Left kidney (tissue), 8 donors: ENCODE measurements at places on chromosomes 4 and X. TPM values are rescaled to one million over a fixed set of nuclear protein-coding genes. Genes with fewer than 3 reads are reported as not detected.

GRCh38 chr4:54840992-54841768 lies 183.4 kb downstream of the KIT start:
- no peak for DNase-seq

DNA sequence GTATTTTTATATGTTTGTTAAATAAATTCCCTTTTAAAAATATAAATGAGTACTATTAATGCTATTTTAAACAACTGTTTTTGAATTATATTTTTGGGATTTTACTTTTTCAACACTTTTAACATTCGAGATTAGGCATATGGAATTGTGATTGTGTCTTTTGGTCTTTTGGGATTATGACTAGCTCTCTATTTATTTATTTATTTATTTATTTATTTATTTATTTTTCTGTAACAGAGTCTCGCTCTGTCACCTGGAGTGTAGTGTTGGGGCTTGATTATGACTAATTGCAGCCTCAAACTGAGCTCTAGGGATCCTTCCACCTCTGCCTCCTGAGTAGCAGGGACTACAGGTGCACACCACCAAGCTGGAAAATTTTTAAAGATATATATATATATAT lies 1101.6 kb downstream of the FAM133A start:
- no peak for DNase-seq

DNA sequence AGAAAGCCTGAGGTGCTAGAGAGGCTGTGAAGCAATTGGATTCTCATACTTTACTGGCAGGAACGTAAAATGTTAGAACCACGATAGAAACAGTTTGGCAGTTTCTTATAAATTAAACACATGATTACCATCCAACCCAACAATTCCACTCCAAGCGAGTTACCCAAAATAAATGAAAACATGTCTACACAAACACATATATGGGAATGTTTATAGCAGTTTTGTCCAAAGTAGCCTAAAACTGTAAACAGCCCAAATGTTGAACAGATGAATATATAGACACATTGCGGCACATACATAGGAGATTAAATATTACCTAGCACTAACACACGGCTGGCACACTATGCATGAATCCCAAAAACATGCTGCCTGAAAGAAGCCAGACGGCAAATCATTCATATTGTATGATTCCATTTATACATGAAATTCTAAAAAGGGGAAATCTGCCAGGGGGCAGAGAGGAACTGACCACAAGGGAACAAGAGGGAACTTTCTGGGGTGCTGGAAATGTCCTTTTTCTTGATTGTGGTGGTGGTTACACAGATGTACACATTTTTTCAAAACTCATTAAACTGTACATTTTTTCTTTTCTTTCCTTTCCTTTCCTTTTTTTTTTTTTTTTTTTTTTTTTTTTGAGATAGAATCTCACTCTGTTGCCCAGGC lies 50.4 kb upstream of the SLC25A4 start:
- no peak for DNase-seq

DNA sequence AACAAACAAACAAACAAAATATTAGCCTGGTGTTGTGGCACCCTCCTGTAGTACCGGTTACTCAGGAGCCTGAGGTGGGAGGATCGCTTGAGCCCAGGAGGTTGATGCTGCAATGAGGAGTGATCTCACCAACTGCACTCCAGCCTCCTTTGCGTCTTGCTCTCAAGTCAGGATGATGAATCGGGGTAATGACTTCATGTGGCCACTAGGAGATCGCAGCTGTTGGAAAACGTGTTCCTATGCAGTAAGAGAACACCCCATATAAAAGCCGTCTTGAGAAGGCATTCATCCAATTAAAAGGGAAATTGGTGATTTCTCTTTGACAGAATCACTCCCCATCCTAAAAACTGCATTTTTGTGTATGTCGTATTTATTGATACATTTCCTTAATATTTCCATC lies 6.9 kb downstream of the CCNB3 start:
- no peak for DNase-seq

DNA sequence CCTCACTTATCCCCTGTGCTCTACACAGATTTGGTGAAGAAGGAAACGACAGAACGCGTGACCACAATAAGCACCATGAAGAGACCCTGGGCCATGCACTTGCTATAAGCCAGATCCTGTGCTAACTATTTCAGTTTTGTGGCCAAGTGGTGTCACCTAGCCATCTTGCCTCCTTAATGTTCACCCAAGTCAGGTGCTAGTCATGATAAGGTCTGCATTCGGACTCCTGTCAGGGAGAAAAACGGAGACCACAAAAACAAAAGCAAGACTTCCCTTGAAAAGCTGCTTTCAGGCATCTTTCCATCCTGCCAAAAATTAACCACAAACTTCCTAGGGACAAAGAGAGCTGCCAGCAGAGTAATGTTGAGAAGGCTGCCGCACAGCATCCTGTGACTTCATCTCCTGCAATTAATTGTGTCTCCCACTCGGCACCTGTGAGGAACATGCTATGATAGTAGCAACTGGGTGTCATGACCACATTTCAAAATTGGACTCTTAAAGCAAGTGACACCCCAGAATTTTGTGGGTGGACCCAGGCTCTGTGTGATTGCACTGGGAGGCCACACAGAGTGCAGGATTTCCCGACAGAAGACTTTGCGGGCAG lies 8.8 kb upstream of the IDS start:
- no peak for DNase-seq

DNA sequence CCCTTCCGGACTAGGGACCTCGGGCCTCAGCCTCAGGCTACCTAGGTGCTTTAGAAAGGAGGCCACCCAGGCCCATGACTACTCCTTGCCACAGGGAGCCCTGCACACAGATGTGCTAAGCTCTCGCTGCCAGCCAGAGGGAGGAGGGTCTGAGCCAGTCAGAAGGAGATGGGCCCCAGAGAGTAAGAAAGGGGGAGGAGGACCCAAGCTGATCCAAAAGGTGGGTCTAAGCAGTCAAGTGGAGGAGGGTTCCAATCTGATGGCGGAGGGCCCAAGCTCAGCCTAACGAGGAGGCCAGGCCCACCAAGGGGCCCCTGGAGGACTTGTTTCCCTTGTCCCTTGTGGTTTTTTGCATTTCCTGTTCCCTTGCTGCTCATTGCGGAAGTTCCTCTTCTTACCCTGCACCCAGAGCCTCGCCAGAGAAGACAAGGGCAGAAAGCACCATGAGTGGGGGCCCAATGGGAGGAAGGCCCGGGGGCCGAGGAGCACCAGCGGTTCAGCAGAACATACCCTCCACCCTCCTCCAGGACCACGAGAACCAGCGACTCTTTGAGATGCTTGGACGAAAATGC lies at the start of gene WAS:
TSS of gene WAS (plus strand) at position 389 of the 572 bp plus-strand sequence. CDS start at position 444, 55 bp downstream.
- no peak for DNase-seq

- no peak for DNase-seq
These were observed 12.1 kb upstream of the MANBA start for GRCh38 chr4:102772738-102773340.

DNA sequence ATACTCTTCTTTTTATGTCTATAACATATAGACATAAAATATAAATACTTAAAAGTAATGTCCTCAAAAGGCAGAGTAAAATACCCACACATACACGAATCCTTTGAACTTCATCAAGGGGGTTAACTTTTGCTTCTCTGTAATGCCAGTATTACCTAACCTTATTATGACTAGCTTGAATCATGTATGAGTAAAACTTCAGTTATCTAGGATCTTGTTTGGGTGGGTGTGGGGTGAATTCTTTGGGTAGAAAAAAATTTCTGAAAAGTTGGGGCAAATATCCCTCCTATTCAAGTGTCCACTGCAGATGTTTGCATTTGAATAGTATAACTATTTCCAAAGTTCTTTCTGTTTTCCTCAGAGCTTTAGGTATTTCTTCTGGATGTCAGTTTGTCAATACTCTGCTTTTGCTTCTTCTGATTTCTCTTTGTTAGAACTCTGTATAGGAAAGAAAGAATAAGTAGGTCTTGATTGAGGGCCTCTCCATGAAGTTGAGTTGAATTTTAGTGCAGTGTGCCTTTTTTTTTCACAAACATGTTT lies 173.8 kb downstream of the ADGRL3 start:
- no peak for DNase-seq

GRCh38 chr4:145881989-145882388 lies 56.6 kb downstream of the ZNF827 start:
- DNase-seq, result peak; percentile 53

DNA sequence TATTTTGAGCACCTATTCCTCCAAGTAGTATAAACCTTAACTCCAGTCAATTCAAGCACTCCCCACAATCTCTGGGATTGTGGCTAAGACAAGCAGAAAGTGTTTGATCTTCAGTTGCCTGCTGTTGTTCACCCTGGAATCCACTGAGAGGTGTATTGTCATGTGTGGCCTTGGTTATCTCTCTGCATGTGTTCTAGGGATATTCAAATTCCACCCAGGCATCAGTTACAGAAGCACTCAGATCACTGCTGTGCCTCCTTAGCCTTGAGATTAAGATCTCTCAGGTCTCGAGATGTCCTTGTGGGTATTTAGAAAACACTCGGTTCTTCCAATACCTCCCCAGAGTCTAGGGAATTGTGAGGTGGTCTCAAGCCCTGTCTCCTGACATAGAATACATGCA lies 213.3 kb downstream of the SMARCA1 start:
- no peak for DNase-seq

GRCh38 chr4:30840571-30840970 lies 120.4 kb downstream of the PCDH7 start:
- no peak for DNase-seq

GRCh38 chr4:8117278-8117682 lies 41.3 kb downstream of the ABLIM2 start:
- no peak for DNase-seq

- no peak for DNase-seq
These were observed 411.8 kb upstream of the PCDH10 start for GRCh38 chr4:132737344-132737743.

- no peak for DNase-seq
These were observed 70.9 kb upstream of the ENPP6 start for GRCh38 chr4:184288451-184289178.

- peak; percentile 18 for DNase-seq
These were observed 76.0 kb downstream of the NAT8L start for GRCh38 chr4:2135083-2135482.

GRCh38 chr4:23934915-23935314 lies 45.1 kb upstream of the PPARGC1A start:
- no peak for DNase-seq

GRCh38 chr4:1249731-1250526 lies 999 bp upstream of the CTBP1 start:
- no peak for DNase-seq

DNA sequence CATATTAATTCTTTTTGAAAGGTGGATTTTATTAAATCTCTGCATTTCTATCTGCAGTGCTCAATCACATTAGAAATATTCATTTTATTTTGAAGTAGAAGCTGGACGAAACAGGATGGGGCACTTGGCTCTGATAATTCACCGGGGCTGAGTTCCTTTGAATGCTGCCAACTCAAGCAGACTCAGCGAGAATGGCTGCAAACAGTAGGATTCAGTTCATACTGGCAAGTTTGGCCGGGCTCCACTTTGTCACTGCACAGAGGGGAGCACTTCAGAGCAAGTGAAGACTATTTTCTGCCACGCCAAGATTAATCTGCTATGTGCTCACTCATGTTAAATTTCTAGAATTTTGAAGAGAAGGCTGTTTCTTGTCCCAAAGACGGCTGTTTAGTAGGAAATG lies 30.7 kb upstream of the KLHL8 start:
- no peak for DNase-seq

The IGSF1 gene
- 23.0 TPM for polyA plus RNA-seq

The ASB9 gene
- polyA plus RNA-seq, result 13.3 TPM

The HOPX gene
- polyA plus RNA-seq, result 12.4 TPM

The KCNIP4 gene
- polyA plus RNA-seq, result 13.0 TPM

The PRR32 gene
- polyA plus RNA-seq, result not detected

The BBS12 gene
- polyA plus RNA-seq, result 15.7 TPM

The DOCK11 gene
- polyA plus RNA-seq, result 21.8 TPM

The FAT4 gene
- polyA plus RNA-seq, result 35.3 TPM

The MAPK10 gene
- polyA plus RNA-seq, result 89.8 TPM

The FGF16 gene
- not detected for polyA plus RNA-seq

The DGKK gene
- 13.0 TPM for polyA plus RNA-seq

The C4orf33 gene
- polyA plus RNA-seq, result 16.8 TPM
